ENCODE measurements at places on chromosomes 7 and 10.

DNA sequence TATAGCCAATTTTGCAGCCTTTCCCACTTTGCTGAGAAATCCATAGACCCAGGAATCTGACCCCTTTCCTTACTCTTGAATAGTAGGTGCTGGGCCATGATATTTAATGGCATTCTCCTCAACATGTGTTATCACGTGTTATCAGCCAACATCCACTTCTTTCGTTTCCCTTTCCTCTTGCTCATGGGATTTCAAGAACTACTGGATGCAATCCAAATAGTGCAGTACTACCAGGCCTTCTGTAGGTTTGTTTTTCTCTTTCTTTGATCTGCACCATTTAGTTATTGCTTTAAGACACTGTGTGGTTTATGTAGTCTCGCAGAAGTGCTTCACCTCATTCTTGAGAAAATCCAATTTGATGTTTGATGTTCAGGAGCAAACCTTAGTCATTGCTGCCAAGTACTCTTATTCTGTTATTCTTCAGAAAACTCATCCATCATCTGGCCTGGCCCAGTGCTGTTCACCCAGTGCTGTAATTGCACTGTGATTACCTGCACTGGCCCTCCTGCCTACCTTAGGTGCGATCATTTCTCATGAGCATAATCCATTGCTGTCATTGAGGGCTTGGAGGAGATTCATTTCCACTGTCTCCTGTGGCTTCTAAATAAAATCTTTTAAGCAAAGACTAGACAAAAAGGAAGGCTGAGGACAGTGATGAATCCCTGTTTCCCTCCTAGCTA is 315.3 kb downstream of the BMPER start:
- no peak for DNase-seq

DNA sequence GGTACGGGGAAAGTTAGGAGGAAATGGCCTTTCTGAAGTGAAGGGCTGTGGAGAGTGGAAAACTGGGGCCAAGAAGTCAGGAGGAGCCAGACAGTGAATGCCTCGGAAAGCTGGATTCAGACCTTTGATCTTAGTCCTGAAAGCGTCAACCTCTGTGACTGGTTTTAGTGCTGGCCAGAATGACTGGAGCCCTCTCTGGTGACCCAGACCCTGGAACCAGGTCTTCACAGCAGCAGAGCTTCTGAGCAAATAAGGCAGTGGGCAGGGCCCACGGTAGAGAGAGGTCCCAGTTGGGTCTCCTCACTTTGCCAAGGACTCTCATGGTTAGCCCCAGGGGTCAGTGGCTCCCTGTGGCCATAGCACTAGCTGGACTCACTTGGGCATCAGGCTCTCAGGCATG is 157.7 kb upstream of the EEPD1 start:
- DNase-seq: no peak

DNA sequence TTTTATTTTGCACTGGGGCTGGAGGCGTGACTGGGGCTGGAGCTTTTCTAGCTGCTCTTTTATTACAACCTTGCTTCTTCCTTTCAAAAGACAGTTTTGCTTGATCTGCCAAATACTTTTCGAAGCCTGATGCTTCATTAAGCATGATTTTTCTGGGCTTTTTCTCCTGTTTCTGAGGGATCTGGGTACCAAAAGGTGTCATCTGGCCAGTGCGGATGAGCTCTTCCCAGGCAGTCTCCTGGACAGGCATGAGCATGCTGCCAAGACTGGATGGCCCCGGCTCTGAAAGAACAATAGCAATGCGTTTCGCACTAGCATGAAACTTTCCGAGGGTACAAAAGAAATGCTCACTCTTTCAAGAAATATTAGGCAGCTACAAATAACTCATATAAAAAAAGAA is 14.4 kb downstream of the ERCC6 start:
- no peak for DNase-seq

DNA sequence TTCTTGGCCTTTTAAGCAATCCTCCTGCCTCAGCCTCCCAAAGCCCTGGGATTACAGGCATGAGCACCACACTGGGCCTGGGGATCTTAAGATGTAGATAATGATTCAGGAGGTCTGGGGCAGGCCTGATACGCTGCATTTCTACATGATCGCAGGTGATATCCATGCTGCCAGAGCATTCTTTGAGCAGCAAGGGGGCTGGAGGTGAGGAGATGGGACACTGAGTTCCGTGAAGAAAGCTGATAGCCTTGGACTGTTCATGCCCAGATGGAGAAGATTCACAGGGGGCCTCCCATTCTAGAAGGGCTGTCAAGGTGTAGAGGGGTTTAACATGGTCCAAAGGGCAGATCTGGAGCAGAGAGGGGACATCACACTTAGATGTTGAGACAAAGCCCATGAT is 480.3 kb downstream of the RPS24 start:
- no peak for DNase-seq

- no peak for DNase-seq
Observed at GRCh38 chr7:101303102-101303701, 18.4 kb downstream of the IFT22 start.

DNA sequence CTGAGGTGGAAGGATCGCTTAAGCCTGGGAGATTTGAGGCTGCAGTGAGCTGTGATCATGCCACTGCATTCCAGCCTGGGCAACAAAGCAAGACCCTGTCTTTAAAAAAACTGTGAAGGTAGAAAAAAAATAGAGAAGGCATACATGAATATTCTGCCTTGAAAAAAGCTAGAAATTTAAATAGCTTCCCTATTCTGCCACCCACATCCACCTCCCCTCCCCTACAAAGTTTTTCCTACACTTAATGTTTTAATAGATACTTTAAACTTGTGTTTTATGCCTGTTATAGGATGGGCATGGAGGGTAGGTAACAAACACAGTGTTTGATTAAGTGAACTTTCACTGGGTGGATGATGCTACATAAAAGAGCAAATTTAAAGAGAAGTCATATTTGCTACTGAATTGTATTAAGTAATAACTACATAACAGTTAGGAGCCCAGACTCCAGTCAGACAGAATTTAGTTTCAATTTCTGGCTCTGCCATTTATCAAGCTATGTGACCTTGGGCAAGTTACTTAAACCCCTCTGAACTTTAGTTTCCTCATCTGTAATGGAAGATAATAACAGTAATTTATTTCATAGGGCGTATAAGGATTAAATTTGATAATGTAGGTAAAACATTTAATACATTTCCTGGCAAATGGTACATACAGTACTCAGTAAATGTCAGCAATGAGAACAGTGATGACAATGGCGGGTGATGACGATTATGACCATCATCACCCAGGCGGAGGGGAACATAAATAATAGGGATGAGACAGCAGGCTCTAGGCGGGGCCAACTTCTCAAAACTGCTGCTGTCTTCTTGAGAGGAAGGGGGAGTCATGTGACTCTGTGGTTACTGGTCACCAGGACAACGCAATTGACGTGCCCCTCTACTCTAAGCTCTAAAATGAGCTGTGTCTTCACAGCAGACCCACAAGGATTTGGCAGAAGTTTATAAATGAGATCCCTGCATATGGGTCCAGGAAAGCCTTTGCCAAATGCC is 15.8 kb downstream of the DNMBP start:
- peak; percentile 94 for DNase-seq

- DNase-seq: no peak
Observed at GRCh38 chr7:126667742-126668366, 584.9 kb downstream of the GRM8 start.

DNA sequence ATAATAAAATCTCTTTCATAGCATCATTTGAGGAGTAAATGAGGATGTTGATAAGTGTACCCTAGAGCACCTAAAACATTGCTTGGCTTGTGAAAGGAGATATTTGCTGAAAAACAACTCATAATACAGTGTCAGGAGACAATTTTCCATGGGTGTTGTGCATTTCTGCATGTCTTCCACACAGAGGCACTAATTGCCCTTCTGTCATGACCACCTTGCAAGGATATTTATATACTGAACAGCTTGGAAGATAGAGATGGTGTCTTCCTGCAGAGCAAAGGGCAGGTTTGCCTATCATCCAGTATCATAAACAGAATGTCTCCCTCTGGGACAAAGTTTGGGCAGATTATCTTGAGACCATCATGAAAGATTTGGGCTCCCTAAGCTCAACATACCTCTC is 495.2 kb upstream of the LRRN3 start:
- DNase-seq: no peak

DNA sequence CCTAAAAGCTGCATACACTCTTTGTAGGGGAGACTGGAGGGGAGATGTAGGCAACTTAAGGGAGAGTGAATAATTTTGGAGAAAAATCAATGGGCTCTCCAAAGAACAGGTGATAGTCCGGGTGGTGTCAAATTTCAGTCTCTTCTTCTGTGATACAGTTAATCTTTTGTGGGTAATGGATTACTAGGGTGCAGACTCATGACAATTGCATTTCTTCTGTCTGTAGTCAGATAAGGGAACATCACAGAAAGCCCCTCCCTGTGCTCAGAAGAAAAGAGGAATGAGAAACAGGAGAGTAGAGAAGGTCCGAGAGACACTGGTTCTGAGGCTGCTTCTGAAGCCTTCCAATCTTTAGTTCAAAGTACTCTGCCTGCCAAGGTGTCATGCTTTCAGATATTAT is 1140.7 kb upstream of the LRRN3 start:
- no peak for DNase-seq

DNA sequence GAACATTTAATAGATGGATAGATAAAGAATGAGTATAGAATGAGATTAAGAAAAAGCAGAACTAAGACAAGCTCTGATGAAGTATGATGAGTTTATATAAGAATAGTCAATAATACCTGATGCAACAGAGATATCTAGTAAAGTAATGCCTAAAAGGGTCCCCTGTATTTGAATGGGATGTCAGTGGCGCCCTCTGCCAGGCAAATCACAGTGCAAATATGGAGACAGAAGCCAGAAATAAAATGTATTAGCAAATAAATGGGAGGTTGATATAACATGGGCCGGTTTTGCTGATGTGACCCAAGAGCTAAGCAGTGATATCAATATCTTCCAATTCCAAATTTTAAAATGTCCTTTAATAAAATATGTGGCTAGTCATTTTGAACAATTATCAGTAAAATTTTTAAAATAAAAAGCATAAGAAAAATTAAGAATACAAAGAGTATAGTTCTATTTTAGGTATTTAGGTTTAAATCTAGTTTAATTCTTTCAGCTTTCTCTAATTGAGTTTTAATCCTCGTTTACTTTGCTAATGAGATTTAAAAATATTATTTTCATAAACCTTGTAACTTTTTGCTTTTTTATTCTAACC is 62.6 kb downstream of the ADK start:
- DNase-seq: peak; percentile 71

GRCh38 chr10:34339816-34340553 is 475.1 kb downstream of the PARD3 start:
- DNase-seq: no peak

All from common myeloid progenitor, CD34-positive (primary cell).